GM04504 (cell line): ENCODE measurements at places on chromosomes 16 and 17.

DNA sequence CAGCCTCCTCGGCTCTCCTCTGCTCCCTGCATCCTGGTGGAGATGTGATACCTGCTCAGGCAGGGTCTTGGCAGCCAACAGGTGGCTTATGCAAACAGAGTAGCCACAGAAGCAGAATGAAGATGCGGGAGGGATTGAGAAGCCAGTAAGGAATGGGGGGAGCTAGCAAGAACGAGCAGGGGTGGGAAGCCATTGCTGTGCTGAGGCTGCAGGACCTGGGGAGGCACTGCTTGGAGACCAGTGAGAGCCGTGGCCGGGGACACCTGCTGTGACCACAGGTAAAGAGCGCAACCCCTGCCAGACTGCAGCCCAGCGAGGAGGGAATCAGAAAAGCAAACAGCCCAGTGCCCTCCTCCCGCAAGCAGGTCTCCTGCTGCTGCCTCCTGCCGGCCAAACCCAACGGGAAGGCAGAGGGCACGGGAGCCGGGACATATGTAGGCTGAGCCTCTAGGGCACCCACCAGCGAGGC lies 14.7 kb downstream of the AIPL1 start:
- DNase-seq: no peak

DNA sequence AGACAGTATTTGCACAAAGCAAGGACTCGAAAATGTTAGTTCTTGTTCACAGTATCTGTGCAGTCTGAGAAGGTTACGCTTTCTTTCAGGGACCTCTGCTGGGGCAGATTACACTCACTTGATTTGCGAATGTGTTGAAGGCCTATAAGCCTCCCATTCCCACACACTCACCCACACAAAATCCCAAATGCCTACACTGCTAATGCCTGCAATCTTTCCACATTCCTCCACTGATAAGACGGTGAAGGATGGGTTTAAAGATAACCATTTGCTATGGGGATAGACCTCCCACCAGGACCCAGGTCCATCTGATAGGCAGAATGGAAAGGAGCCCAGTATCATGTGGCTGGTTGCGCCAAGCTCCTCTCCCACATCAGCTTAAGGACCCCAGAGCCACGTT lies 394.9 kb upstream of the SALL1 start:
- DNase-seq: no peak

DNA sequence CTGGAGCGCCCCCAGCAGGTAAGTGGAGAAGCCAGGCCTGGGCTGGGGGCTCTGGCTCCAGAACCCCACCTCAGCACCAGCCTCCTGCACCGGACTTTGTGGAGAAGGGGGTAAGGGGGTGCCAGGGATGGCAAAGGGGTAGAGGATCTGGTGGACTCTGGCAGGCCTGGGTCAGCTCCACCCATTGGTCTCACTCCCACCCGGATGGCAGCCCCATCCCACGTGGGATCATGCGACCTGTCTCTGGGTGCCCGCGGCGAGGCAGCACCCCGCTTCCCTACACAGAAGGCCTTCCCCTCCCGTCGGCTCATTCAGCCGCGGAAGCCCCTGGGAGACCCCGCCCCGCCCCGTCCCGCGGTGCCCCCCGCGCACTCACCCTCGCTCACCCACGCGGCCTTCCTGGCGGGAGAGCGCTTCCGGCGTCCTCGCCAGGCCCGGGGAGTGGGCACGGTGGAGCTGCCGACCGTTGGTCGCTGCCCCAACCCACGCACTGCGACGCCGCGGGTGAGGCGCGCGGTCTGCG lies 498 bp upstream of the PLEKHG4 start:
- no peak for DNase-seq

DNA sequence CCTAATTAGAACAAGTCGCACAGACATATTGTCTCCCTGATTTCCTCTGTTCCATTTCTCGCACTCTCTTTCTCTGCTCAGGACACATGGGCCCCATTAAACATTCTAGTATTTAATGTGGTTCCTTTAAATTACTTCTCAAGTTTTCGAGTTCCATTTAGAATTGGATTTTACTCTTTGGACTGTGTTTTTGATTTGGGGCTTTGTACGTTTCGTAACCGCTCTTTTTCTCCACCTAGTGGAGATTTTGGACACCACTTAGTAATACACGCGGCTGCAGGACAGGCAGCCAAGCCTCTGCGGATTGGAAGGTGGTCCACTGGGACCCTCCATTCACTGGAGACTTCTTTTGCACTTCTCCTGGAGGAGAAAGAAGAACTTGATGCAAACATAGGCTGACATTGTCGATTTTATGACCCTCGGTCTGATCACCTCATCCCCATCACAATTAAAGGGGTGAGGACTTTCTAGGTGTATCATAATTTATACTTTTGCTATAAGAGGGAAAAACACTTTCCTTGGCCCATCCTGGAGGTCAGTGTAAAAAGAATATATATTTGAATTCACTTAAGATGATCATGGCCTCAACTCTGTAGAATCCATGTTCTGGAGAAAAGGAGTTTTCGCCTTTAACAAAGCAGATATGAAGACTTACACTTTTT lies 85.7 kb downstream of the NOG start:
- DNase-seq: no peak
